Stimulated activated CD8-positive, alpha-beta memory T cell treated with anti-CD3 and anti-CD28 coated beads, Interleukin-15, amount 100 ng/mL, for 4 hours (primary cell): ENCODE measurements at places on chromosomes 4 and X.

DNA sequence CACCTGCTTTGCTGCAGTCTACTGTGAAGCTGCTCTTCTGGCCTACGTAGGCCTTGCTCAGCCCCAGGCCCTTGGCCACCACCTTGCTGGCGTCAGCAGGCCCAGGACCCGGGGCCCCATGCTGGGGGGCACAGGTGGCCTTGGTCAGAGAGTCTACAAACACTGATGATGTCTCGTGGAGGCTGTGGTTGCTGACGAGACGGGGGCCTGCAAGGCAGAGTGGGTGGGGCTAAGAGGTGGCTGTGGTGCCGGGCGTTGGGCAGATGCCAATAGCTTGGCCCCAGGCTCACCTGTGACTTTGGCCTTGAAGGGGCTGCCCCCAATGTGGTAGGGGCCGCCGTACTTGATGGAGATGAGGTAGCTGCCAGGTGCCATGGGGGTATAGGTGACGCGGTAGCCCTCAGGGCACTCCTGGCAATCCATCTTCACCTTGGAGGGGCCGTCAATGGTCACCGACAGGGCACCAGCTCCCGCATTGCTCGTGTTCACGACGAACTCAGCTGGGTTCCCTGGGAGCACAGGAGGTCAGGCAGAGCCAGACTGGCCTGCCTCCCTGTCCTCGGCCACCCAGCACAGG, 25.0 kb downstream of the FLNA start:
- no peak for DNase-seq

DNA sequence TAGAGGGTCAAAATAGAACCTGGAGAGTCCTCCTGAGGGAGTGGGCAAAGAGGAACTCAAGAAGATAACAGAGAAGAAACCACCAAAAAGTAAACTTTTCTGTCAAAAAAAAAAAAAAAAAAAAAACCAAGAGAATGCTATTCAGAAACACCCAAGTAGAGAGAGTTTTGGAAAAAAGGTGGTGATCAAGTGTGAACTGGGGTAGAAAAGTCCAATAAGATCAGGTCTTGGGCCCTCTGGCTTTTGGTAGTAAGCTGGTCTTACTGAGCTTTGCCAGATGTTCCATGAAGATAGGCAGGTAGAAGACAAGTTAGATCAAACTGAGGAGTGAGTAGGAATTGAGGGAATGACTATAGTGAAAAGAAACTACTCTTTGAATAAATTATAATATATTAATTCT, 167.5 kb downstream of the COL25A1 start:
- no peak for DNase-seq

DNA sequence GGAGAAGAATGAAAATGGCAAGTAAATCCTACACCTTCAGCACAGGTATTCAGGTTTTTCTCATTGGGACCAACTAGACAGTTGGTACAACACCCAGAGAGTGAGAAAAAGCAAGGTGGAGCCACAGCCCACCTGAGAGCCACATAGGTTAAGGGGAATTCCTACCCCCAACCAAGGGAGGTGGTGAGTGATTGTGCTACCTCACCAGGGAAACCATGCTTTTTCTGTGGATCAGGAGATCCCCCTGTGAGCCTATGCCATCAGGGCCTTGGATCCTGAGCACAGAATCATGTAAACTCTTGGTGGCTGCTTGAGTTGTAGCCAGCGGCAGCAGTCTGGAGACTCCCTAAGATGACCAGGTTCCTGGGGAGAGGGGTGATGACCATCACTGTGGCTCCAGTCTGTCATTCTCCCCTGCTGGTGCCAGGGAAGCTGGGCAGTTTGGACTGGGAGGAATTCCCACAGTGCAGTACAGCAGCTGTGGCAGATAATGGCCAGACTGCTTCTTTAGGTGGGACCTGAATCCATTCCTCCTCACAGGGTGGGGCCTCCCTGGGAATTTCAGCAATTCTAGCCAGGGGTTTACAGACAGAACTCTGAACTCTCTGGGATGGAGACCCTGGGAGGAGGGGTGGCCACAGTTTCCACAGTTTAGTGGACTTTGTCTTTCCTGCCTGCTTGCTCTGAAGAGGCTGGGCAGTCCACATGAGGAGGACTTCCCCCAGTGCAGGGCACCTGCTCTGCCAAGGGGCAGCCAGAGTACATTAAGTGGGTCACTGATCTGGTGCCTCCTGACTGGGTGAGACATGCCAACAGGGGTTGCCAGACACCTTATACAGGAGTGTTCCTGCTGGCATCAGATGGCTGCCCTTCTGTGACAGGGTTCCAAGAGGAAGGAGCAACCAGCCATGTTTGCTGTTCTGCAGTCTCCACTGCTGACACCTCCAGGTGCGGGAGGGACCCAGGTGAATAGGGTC, 43.2 kb downstream of the PARM1 start:
- no peak for DNase-seq

GRCh38 chr4:81084029-81084428, 53.5 kb downstream of the BMP3 start:
- no peak for DNase-seq

DNA sequence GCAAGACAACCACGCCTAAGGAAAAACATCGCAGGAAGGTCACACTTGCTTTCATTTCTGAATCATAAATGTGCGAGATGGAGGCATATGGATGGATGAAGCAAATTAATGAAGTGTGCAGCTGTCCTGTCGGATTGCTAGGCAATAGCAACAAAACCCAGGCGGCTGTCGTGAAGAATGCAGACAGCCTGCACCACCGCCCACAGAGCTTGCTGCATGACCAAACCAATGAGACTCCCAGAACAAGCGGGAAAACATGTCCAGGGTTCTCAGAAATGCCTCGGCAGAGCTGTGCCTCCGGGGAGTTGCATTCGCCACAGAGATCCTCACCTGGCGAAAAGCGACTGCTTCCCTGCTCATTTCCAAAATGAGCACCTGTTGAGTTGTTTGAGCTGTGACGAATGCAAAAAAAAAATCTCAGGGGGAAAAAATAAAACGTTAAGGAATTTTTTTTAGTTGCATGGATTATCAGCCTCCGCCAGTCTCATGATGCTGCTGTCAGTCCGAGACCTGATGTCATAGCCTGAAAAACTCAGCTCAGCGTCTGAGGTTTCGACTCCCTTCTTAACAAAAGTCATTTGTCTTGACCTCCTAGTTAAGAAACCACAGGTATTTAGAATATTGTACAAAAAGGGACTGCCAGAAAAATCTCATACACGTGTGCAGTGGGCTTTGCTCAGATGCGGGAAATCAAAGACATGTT, 155.5 kb upstream of the MXRA5 start:
- DNase-seq, result no peak

GRCh38 chr4:133189147-133189517, 40.0 kb downstream of the PCDH10 start:
- DNase-seq, result no peak

DNA sequence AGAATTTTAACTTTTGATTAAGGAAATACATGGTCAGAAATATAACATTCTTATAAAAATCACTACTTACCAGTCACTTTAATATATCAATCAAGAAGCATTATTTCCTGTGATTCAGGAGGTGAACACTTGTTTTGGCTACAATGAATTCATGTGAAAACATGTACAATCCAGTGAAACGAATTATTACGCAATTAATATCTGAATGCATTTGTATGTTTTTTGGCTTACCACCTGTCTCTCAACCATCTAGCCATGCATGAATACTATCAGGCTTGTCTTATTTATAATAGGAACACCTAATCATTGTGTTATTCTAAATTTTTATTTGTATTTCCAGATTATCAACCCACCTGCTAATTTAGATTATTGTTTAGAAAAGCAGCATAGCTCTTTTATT, 44.6 kb upstream of the VCX start:
- no peak for DNase-seq

- DNase-seq, result no peak
These were observed 504.4 kb upstream of the FAT1 start for GRCh38 chr4:187227907-187228704.

- DNase-seq, result no peak
These were observed 3.1 kb upstream of the PCDH10 start for GRCh38 chr4:133145758-133146573.

DNA sequence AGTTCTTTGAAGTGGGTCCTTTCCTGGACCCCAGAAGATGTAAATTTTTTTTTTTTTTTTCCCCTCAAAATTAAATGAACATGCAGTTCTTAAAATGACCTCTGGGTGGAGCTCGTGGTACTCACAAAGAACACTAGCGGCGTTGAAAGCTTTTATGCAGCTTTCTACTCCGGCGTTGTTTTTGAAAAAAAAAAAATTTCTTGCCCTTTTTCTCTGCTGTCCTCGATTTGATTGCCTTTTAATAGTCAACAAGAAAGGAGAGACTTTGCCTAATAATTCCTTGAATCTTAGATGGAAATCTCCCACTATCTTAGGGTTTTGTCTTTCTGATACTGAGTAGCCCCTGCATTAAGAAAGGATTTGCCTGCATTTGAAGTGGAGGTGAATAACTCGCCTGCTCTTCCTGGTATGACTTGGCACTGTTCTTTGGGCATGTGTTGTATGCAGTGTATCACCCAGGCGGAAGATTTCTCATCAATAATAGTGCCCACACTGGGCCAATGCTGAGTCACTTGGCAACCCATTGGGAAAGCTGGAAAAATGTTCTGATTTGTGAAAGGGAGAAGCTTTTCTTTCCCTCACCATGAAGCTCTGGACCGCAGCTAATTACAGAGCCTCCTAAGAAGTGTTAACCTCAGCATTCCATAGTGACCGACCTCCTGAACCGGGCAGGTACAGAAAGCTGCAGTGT, 104.0 kb downstream of the PHEX start:
- DNase-seq, result no peak

DNA sequence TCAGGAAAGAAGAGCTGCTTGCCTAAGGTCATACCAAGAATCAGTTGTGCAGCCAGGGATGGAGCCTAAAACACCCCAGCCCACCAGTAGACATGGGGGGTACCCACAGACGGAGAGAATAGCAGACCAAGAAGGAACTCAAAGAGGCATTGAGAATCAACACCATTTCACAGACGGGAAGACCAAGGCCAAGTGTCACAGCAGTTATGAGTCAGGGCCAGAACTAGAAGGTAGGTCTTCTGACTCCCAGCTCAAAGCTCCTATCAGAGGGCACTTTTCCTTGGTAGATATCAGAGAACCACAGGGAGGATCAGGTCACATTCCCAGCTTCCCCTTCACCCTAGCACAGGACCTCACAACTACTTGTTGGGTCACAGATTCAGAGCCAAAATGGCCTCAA, 14.5 kb downstream of the OTUD5 start:
- no peak for DNase-seq

GRCh38 chr4:41241919-41242318, 14.8 kb upstream of the UCHL1 start:
- no peak for DNase-seq

- no peak for DNase-seq
These were observed 35.6 kb downstream of the MAP7D3 start for GRCh38 chrX:136215559-136215958.

DNA sequence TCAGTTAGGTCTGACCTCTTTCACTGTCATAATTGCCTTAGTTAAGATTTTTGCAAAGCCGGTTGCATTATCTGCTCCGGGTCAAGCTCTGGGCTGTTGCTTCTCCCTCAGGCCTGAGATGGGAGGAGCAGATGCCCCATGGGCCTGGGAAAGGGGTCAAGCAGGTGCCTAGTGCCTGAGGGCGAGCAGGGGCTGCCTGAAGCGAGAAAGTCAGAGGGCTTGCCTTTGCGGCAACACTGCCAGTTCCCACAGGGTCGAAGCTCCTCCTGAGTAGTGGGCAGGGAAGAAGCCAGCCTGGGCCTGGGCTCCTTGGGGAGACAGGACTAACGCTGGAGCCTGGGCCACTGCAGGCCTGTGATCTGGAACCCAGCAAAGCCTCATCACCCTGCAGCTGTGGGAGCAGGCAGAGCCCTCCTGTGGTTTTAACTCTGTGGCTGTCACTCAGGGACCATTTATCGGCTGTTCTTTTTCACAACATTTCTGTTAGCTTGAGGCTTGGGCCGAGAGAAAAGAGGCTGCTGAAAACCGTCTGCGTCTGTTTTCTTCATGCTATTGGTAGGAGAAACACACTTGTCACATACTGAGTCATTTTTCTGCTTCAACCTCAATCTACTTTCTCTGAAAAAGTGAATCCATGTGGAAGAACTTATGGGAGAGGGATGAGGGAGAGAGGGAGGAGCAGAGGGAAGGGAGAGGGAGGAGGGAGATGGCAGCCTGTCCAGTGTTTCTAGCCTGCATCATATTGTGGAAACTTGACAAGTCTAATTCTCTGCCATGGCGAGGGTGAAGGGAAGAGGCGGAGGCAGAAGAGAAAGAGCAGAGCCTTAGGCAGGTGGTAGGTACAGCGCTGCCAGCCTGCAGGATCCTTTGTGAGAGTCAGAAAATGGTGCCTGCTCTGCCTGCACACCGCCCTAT, 68.4 kb downstream of the RHOH start:
- DNase-seq, result no peak

- DNase-seq, result no peak
These were observed 32.1 kb upstream of the AMBN start for GRCh38 chr4:70559924-70560323.

DNA sequence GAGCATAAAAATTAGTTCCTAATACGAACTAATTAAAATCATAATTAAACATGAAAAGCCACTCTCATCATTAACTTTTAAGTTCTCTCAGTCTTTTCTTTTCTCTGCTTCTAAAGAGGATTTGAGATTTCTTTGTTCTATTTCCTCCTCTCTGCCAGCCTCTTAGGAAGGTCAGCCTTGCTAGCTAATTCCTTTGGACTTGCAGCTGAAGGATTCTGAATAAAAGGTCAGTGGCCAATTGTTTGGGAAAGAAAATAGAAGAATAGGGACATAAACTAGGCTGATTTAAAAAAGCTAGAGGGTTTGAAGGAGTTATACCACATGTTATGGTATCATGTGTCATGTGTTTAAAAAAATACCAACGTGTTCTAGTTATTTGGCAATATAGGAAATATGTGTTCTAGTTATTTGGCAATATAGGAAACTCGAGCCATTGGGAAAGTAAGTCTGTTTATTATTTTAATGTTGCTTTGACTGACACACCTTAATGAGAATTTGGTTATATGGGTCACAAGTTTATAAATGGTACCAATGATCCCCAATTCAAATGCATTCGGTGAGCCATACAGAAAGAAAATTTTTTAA, 1668.7 kb upstream of the PCDH7 start:
- no peak for DNase-seq

DNA sequence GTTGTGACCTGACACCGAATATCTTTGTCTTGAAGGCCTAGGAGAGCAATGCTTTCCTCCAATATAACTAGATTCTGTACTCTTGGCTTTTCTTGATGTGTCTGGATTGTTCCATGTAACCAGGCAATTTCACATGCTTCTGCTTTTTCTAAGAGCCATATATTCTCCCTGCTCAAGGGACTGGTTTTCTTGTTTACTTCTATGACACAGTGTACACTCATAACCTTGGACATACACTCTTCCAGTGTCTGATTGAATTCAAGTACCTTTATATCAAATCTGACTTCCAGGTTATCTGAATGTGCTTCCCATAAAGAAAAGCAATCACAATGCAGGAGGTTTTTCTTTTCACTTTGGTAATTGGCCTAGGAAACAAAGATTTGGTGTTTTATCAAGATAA, 17.4 kb upstream of the EIF4E start:
- DNase-seq, result no peak

- no peak for DNase-seq
These were observed 4.0 kb downstream of the DUSP9 start for GRCh38 chrX:153650959-153651358.

GRCh38 chr4:117847849-117848248, 186.4 kb upstream of the NDST3 start:
- DNase-seq, result no peak
